Fibroblast of lung (primary cell): ENCODE measurements at places on chromosomes 7 and 10.

DNA sequence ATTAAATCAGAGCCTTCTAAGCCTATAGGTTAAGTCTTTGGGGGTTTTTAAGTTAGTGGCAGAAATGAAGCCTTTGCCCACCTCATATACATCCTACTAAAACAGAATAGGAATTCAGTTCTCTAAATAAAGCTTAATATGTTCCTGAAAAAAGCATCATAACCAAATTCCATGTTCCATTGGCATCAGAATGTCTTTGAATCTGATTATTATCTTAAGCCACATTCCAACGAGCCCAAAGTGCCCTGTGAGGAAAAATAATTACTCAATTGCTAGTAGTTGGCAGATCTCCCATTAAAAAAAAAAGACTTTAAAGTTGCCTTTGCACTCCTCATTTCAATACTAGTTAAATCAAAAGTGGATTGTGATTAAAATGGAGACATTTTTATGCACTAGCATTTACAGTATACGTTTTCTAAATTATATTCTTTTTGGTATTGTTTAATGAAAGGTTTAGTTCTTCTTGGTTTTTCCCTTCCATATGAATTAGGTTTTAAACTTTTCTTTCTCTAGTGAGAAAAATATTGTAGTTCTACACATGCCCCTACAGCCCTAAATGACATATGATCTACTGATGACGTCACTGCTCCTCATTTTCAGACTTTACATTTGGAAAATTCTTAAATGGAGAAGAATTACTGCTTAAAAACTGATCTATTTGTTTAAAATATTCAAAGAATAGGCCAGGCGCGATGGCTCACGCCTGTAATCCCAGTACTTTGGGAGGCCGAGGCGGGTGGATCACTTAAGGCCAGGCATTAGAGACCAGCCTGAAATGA is 54.3 kb upstream of the CABCOCO1 start:
- DNase-seq: peak; percentile 58

GRCh38 chr7:12800486-12800885 is 113.1 kb downstream of the ARL4A start:
- no peak for DNase-seq

DNA sequence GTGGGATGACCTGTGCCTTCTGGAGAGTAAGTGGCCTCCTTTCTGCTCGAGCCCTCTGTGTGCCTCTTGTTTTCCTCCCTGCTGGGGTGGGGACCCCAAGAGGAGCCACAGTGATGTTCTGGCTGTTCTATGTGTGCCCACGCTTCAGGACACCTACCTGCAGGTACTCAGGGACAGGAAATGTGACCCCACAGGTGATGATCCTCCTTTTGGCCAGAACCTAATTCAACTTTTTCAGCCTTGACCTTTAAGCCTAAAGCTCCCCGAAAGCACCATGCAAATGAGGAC is 70.3 kb downstream of the VWA2 start:
- no peak for DNase-seq

DNA sequence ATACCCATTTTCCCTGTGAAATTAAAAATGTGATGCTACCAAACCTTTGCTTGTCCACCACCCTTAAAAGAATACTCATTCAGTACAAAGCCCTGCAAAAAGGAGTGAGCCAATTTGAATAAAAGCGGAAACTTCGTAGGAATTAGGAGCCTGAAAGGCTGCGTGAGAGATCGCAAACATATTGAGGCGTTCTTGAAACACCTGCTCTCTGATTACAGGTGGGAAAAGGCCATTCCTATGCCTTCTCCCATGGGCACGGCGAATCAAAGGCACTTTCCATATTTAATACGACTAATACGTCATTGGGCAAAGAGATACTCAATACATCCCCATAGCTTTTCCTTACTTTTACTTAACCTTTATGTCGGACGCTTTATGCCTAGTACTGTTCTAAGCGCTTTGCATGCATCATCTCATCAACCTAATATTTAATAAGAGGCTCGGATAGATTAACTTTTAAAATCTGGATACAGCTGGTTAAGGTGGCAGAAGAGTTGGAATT is 30.9 kb upstream of the KMT2E start:
- DNase-seq: no peak

- DNase-seq: no peak
These were observed 507.3 kb upstream of the GALNT17 start for GRCh38 chr7:70624500-70625103.

GRCh38 chr7:105707381-105707780 is 126.1 kb upstream of the EFCAB10 start:
- no peak for DNase-seq

DNA sequence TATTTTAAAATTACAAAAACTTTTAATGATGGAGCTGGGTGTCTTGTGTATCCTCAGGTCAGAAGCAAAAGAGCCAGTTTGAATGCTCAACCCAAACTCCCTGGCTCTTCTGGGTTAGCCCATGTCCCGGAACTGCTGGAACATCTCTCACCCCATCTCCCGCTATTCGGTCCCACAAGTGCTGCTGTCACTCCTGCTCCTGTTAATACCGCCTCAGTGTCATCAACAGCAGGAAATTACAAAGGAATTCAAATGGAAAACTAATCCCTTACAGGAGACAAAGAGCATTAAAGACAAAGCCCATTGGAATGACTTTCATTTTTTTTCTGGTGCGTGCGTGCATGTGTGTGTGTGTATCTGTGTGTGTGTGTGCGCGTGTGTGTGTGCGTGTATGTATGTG is 112.0 kb upstream of the C7orf33 start:
- DNase-seq: no peak

DNA sequence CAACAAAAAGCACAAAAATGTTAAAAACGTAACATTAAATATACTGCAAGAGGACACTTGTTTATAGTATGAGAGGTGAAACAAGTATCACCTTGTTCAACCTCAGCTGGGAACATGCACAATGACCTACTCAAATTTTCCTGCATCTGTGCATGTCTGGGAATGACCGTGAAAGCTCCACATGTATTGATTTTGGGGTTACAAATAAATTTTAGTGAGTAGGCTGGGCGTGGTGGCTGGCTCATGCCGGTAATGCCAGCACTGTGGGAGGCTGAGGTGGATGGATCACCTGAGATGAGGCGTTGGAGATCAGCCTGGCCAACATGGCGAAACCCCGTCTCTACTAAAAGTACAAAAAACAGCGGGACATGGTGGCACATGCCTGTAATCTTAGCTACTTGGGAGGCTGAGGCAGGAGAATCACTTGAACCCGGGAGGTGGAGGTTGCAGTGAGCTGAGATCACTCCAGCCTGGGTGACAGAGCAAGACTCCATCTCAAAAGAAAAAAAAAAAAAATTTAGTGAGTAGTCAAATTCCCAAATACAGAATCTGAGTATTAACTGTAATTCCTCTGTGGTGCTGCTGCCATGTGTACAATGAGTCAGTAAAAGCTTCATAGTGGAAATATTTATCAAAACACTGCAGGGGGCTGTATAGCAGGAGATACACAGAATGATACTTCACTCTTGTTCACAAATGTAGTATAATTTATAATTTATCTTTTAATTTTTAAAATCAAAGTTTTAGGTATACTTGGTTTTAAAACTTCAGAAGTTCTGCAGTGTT is 41.1 kb downstream of the SUGCT start:
- peak; percentile 53 for DNase-seq

- no peak for DNase-seq
These were observed 4.1 kb upstream of the INTS1 start for GRCh38 chr7:1508277-1508758.

- DNase-seq: peak; percentile 76
These were observed 1.6 kb downstream of the NCOA4 start for GRCh38 chr10:46028584-46029460.

DNA sequence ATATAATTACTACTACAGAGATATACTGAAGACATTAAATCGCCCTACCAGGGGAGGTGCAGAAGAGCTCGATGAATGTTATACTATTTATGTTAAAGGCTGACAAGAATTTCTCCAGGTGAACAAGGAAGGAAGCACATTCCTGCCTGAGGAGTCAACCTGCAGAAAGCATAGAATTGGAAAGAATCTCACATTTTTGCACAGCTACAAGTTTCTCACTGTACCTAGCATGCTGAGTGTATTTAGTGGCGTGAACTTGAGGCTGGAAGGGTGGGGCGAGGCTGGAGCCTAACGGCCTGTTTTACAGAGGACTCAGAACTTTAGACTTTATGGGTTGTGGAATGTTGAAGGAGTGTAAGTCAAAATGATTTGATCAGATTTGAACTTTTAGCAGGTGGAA is 373.6 kb upstream of the LRGUK start:
- no peak for DNase-seq

DNA sequence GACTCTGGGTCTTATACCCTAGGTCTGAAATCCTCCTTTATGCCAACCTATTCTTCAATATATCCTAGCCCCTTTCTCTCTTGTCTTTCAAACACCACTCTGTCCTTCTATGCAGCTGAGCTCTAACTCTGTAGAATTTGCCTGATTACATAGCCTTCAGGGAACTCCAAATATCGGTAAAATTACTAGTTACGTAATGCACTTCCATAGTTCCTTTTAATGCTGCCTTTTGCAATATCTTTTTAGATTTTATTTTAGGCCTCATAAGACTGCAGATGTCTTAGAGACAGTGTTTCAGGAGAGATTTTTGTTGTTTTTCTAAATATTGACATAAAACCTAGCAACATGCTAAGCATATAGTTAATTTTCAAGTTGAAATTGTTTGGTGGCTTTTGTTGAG is 924.8 kb downstream of the CNTNAP2 start:
- DNase-seq: no peak

DNA sequence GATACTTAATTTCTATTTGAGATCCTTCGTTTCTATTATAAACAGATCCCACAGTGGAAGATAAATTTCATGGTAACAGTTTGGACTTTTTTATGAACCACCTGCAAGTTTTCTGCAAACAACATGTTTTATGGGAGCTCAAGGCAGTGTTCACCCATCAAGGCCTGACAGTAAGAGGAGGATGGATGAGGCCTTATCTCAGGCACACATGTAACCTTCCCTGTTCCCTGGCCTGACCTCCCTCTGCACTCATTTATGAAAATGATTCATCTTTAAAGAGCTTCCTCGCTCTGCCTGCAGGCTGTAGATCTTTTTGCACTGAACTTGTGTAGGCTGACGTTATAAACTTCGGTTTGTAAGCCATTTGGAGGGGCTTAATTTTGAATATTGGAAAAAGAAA is 500.1 kb downstream of the GATA3 start:
- no peak for DNase-seq
